Stimulated activated CD4-positive, alpha-beta T cell treated with anti-CD3 and anti-CD28 coated beads, Interleukin-1b, Interleukin-23, amount 100 ng/mL, for 1 hour (primary cell): ENCODE measurements at places on chromosomes 1 and 21.

GRCh38 chr1:202084791-202085681 lies 37.7 kb upstream of the GPR37L1 start:
- DNase-seq, result no peak

DNA sequence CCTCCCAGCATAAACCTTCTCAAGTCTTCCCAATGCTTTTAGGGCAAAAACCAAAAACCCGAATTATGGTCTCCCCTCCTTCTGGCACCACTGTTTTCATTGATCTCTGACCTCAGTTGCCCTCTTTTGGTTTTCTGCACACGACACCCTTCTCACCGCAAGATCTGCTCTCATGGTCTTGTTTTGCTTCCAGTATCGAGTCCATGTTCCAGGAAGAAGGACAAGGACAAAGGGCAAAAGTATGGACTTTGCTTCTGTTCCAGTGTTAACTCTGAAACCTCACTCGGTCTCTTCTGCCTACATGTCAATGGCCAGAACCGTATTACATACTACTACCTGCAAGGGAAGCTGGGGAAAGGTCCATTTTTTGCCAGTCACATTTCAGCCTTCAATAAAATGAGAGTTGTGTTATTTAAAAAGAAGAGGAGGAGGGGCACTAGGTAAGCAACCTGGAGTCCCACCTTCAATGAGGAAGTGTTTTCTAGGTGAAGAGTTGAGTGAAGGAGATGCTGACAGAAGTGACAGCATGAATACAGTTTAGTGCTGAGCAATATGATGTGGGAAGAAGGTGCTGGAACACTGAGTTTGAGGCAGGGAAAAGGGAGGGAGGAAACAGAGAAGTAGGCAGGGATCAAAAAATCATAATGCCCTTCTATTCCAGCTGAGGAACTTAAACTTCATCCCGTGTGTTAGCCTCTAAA lies 183.4 kb downstream of the FGGY start:
- DNase-seq, result no peak

GRCh38 chr1:107599220-107599619 lies 365.8 kb downstream of the VAV3 start:
- no peak for DNase-seq

GRCh38 chr1:200262326-200262965 lies 147.4 kb downstream of the ZNF281 start:
- no peak for DNase-seq

DNA sequence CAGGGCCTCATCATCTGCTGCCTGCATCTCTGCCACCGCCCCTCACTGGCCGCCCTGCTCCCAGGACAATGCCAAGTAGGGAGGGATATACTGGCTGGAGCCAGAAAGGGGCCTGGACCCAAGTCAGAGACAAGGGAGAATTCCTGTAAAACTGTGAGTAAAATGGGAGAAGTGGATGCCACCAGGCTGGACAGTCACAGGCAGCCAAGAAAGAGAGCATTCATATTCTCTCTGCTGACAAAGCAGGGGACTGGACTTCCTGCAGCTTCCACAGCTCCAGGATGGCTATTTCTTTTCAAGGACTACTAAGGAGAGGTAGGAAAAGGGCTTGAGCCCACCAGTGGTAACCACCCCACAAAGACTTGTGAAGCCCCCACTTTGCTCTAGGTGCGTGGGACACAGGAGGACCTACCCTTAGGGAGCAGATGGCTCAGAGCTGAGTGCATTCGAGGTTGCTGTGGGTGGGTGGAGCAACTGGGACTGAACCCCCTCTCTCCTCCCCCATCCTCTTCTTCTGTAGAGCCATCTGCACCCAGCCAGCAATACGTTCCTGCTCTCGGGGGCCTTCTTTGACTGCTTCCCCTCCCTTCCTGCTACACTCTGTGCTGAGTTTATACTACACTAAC lies 57.5 kb downstream of the GLIS1 start:
- DNase-seq, result no peak

DNA sequence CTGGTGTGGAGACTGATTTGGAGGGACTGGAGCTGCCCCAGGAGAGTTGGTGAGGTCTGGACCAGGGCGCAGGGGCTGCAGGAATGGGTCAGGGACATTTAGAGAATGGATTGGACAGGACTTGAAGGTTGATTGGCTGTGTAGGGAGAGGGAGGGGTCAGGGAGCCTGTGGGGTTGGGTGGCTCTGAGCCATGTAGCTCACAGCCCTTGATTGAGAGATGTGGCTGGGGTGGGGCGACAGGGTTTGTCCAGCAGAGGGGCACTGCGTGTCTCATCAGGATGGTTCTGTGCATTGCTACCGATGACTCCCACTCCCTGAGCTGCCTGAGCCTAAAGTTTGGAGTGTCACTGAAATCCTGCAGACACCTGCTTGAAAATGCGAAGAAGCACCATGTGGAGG lies 12.1 kb downstream of the AZIN2 start:
- DNase-seq, result no peak

DNA sequence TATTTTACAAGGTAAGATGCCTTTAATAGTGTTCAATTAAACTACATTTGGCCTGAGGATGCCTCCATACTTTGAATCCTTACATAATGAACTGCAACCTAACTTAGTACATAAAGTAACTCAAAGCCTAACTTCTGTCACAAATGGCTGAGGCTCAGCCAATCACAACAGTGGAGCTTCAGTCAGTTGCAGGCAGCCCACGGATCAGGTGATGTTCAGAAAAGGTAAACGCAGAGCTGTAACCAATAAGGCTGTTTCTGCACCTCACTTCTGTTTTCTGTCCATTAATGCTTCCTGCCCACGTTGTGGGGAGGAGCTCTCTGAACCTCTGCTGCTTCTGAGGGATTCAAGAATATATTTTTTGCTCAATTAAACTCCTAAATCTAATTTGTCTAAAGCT lies 94.8 kb upstream of the KIAA0040 start:
- no peak for DNase-seq

DNA sequence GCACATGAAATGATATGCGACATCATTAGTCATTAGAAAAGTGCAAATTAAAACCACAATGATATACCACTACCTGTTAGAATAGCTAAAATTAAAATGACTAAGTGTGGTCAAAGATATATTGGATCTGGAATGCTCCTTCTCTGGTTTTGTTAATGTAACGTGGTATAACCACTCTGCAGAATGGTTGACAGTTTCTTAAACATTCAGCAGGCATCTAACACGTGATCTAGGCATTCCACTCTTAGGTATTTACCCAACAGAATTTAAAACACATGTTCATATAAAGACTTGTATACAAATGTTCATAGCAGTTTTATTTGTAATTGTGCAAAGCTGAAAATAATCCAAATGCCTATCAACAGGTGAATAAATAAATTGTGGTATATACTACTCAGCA lies 165.0 kb upstream of the PLXNA2 start:
- no peak for DNase-seq

GRCh38 chr1:44036409-44037139 lies 5.3 kb upstream of the SLC6A9 start:
- peak; percentile 39 for DNase-seq

DNA sequence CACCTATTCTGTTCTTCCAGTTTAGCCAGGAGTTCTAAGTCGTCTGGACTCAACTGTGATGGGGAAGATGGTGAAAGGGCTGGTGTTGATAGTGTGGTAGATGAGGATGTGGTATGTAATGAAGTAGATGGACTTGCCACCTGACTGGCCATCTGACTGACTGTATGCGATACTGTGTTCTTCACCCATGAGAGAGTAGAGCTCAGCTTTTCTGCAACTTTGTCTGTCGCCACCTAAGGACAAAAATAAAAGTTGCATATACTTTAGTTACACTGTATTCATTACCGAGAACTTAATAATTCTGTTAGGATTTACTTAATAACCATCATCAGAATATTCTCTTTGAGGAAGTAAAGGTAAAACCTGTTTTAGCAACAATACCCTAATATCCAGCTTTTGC lies 48.5 kb downstream of the EVI5 start:
- no peak for DNase-seq

DNA sequence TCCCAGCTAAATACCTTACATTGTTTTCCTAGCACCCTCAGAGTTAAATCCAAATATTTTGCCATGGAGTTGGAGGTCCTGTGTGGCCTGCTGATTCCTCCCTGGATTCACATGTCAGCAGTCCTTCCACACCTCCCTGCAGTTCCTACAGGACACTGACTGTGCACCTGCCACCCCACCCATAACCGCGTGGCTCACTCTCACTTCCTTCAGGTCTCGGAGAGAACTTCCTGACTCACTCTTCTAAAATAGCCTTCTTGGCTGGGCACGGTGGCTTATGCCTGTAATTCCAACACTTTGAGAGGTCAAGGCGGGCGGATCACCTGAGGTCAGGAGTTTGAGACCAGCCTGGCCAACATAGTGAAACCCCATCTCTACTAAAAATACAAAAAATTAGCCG lies 8.4 kb upstream of the CAMTA1 start:
- no peak for DNase-seq

GRCh38 chr1:112686417-112686816 lies 12.0 kb downstream of the MOV10 start:
- no peak for DNase-seq

- no peak for DNase-seq
These were observed 805 bp downstream of the SIM2 start for GRCh38 chr21:36699546-36700294.

GRCh38 chr1:42923367-42924081 lies 35.1 kb downstream of the SLC2A1 start:
- DNase-seq, result no peak

DNA sequence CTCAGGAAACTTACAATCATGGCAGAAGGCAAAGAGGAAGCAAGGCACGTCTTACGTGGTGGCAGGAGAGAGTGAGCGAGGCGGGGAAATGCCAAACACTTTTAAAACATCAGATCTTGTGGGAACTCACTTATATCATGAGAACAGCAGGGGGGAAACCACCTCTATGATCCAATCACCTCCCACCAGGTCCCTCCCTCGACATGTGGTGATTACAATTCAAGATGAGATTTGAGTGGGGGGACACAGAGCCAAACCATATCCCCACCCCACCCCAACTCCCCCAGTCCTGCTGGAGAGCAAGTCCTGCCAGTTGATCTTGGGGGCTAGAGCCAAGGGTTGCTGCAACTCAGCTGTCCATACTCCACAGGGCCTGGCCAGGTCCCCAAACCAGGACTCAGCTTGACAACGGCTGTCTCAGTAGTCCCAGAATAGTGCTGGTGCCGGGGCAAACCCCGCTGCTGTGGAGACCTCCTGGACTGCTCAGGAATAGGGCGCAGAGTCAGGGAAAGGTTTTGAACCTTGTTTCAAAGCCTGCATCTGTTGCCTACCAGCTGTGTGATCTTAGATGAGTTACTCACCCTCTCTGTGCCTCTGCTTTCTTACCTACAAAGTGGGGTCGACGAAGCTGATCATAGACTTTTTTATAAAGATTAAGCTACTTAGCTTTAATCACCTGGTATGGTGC lies 79.5 kb downstream of the STUM start:
- no peak for DNase-seq

DNA sequence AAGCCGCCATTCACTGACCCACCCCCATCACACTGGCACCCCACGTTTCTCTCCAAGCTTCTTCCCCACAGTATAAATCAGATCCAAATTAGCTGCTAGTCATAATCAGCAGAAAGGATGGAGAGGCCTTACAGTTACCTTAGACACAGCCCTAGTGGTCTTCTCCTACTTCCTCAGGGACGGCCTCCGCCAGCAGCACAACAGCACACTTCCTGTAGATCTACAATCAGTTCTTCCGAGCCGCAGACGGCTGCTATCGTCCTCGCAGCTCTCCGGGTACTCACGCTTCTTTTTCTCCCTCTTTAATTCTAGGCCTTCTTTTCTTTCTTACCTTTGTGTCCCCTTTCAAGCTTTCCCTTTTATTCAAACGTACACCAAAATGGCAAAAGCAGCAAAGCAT lies 313.5 kb downstream of the SMYD3 start:
- no peak for DNase-seq

DNA sequence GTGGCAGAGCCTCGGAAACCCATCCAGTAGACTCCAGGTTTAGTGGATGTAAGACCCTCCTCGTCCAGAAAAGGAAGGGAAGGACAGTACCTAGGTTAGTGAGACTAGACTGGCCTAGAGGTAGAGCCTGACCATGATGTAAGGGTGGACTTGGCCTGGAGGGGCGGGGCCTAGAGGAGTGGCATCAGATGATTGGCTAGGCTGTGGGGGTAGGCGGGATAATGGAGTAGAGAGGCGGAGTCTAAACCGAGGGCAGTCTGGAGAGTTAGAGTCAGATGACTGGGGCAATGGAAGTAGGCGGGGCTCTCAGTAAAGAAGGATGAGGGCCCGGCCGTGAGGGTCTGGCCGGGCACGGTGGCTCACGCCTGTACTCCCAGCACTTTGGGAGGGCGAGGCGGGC lies 70.1 kb downstream of the EPHB2 start:
- no peak for DNase-seq

- no peak for DNase-seq
These were observed 1409.0 kb downstream of the PLA2G4A start for GRCh38 chr1:188237573-188238348.

DNA sequence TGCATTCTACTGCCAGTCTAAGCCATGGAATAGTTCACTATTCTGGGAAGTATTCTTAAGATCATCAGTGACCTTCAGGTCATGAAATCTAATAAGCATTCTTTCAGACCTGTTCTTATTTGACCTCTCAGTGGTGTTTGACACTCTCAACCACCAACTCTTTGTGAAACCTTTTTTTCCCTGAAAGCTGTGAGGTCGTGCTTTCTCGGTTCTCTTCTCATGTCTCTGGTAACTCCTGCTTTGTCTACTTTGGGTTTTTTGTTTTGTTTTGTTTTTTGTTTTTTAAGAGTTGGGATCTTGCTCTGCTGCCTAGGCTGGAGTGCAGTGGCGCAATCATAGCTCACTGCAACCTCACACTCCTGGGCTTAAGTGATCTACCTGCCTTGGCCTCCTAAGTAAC lies 56.3 kb downstream of the POU2F1 start:
- no peak for DNase-seq

DNA sequence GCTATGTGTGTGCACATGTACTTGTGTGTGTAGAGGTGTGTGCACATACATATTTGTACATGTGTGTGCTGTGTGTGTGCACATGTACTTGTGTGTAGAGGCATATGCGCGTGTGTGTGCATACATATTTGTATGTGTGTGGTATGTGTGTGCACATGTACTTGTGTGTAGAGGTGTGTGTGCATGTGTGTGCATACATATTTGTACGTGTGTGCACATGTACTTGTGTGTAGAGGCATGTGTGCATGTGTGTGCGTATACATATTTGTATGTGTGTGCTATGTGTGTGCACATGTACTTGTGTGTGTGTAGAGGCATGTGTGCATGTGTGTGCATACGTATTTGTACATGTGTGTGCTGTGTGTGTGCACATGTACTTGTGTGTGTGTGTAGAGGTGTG lies 291.9 kb downstream of the AJAP1 start:
- no peak for DNase-seq

- no peak for DNase-seq
These were observed 30.6 kb upstream of the LYPD8 start for GRCh38 chr1:248786156-248786555.
